ENCODE measurements at places on chromosomes 7 and 10.
A peak's percentile ranks its signal among the peaks of the same experiment; 100 is the strongest.

GRCh38 chr7:2945171-2945570 lies 98.5 kb downstream of the CARD11 start:
- DNase-seq, result no peak

- no peak for DNase-seq
Observed at GRCh38 chr10:69056129-69056528, 31.8 kb upstream of the SRGN start.

DNA sequence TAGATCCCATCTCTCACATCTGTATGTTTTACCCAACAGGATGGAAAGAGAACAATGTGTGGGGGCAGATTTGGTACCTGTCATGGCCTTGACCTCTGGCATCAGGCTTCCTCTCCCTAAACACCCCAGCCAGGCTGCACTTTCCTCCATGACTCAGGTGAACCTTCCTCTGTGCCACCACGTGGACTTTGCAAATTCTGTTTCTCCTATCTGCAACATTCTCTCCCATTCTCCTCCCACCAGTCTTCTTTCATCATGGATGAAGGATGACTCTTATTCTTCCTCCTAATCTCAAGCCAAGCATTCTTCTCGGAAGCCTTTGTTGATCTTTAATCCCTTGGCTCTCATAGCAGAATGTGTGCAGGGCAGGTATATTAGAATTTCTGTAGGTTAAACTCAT lies 355.4 kb downstream of the KCNMA1 start:
- no peak for DNase-seq

- no peak for DNase-seq
Observed at GRCh38 chr10:87656431-87657072, 3.1 kb upstream of the PAPSS2 start.

GRCh38 chr7:30879139-30880124 lies 32.2 kb upstream of the AQP1 start:
- DNase-seq, result peak; percentile 50

- DNase-seq, result no peak
Observed at GRCh38 chr10:42690449-42691360, 52.3 kb upstream of the ZNF33B start.

DNA sequence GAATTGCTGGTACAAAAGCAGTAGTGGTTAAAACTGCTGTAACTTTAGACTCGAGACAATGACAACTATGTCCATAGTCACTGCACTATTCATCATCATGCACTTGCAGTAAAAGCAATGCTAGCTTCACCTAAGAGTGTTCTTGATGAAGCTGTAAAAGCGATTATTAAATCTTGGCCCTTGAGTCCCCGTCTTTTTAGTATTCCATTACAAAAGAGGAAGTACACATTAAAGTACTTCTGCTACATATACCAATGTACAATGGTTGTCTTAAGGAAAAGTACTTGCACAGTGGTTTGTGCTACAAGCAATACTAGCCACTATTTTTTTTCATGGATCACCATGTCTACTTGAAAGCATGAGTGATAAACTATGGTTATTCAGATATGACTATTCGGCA lies 78.3 kb downstream of the ATAD1 start:
- DNase-seq, result no peak

- no peak for DNase-seq
Observed at GRCh38 chr7:134702366-134703240, 56.0 kb downstream of the BPGM start.

DNA sequence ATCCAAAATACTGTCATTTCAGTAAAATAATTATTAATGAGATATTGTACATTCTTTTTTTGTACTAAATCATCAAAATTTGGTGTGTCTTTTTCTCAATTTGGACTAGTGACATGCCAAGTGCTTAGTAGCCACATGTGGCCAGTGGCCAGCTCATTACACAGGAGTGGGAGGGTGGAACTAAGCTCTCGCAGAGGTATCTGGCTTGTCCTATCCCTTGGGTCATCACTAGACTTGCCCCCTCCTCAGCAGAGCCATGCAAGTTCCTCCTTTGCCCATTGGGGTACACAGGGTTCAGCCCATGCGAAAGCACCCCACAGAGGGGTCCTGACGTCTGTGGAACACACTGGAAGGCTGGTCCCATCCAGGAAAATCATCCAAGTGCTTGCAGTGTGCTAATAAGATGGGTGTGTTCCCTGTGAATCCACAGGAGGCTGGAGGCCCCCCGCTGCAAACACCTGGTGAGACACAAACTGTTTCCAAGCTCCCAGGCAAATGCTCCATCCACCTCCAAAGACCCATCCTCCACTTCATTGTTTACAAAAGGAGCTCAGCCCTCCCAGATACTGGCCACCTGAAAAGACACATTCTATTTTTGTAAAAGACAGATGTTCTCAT lies 1.3 kb downstream of the ARHGAP22 start:
- no peak for DNase-seq

- DNase-seq, result no peak
Observed at GRCh38 chr10:111709603-111710002, 474.0 kb downstream of the GPAM start.

GRCh38 chr7:122329145-122329802 lies 24.7 kb upstream of the FEZF1 start:
- DNase-seq, result no peak

- no peak for DNase-seq
Observed at GRCh38 chr7:9071160-9071762, 637.9 kb downstream of the NXPH1 start.

All from NT2/D1 (cell line).